Fibroblast of mammary gland (primary cell): ENCODE measurements at places on chromosomes 2 and 18.
A peak's percentile ranks its signal among the peaks of the same experiment; 100 is the strongest.

DNA sequence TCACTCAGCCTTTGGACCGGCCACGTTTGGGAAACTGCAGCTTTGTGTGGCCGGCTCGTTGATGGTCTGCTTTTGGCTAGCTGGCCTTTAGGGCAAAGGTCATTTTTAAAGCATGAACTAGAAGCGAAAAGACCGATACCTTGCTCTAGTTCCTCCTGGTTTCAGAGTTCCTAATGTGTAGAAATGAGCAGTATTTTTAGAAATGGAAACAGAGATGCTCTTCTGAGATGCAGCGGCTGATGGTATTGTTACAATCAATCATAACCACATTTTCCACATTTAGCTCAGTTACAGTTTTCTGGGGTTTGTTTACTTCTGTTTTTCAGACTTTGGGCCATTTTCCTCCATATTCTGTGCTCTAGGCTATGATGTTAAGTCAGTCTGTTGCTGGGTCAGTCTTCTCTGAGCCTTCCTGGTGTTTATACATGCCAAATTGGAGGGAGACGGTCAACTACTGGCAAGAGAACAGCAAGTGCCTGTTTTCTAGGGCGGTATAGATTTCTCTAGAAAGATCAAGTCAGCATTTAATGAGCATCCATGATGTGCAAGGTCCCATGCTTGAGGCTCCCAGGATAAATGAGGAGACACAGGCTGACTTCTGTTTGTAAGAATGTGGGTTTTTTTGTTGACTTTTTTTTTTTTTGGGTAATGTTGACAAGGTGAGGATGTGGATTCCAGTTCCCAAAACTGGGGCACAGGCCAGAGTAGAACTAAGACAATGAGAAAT lies 28.0 kb downstream of the RNF144A start:
- no peak for DNase-seq

- DNase-seq, result no peak
Observed at GRCh38 chr2:99998651-99999320, 143.6 kb downstream of the AFF3 start.

DNA sequence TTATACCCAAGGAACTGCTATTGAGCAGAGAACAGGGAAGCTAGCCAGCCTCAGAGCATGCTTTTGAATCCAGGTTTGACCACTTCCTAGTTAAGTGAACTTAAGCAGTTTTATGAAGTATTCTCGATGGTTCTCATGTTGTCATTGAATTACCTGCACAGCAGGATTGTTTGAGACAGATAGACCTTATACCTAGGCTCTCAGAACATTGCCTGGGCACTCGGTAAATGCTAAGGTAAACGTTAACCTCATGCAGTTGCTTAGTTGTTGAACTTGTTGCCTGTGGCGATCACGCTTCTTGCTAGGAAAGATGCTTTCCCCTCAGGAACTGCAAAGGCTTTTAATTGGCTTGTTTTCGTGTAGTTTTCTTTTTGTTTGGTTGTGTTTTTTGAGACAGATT lies 34.0 kb upstream of the CHMP1B start:
- DNase-seq, result no peak

DNA sequence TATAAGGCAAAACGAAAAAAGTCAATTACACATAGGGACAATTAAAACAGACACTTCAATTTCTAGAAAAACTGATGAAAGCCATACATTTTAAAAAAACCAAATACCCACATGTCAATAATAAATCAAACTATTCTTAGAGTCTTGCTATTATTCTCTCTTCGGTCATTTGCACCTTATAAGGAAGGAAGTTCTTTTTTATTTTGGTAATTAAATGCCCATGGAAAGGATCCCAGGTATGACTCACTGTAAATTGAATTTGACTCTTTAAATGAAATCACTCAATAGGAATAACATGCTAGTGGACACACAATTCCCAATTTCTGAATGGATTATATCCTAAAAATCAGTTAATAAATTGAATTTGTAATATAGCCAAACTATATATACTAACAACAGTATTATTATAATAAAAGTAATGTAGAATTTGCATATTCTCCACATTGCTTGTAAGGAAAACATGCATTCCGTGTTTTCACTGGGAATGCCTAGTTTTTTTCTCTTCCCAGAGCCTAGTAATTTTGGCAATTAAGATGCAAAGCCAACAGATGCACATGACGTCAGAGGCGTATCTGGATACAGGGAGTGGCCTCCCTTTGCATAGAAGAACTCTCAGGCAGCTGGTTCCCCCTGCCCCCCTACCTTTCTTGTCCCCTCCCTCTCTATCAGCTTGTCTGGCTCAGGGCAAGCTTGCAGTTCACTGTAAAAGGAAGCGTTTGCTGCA lies 153.5 kb upstream of the PGAP1 start:
- peak; percentile 44 for DNase-seq

DNA sequence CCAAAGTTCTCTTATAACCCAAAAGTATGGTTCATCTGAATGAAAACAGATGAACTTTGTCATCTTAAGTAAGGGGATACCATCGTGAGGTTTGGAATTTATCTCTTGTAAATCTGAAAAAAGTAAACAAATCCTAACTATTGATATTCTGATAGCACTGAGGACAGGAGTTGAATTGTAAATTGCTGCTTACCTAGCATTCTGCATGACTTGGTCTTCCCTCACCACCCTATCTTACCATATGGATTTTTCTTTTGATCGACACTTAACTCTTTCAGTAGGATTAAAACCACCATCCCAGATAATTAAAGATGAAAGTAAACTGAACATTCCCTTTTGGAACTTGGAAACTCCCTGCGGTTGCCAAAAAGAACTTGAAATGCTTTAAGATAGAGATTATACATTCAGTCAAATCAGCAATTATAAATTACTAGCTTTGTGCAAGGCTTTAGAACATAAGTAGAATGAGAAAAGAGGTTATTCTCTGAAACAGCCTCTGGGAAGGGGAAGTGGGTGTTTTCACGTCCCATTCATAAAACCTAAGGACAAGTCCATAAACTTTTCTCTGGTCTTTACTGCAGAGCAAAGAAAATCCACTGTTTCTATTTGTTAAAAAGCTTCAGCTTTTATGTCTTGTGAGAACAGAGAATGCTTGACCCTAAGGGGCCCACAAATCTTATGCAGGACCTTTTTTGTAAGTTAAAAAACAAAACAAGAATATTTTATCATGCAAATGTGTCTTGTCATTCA lies 49.7 kb upstream of the ZNF397 start:
- no peak for DNase-seq

DNA sequence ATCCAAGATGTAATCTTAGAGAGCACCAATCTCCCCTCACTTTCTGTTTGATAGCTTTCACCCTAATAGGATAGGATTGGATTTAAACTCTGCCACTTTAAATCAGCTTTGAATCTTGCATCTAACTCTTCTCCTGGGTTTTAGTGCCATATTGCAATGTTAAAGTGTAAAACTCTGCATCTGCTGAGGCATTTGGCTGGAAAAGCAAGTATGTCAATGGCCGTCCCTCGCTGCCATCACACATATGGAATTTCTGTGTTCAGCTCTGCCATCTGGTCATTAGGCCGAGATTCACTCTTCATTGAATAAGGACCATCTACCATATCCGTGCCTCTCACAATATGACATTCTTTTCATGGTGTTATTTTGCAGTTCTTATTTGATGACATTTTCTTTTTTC lies 728.1 kb upstream of the PIK3C3 start:
- no peak for DNase-seq
